ENCODE measurements at places on chromosomes 1 and 21.
A peak's percentile ranks its signal among the peaks of the same experiment; 100 is the strongest.

- peak; percentile 46 for DNase-seq
These were observed 265.8 kb downstream of the DPYD start for GRCh38 chr1:97654876-97655585.

DNA sequence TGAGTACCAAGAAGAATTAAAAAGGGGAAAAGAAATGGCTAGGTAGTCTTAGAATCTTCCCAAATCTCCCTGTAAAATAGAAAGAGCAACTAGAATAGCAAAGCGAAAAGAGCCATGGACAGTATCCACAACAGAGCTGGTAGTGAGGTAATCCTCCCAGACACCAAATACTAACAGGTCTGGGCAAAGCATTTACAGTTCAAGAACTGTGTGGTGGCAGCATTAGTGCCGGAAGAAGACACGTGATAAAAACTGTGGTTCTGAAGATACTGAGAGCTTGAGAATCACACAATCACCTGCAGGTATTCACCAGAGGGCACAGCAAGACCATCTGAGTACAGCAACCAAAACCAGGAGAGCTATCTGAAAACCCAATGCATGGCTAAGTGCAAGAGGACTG lies 31.8 kb upstream of the OLIG2 start:
- DNase-seq: no peak

DNA sequence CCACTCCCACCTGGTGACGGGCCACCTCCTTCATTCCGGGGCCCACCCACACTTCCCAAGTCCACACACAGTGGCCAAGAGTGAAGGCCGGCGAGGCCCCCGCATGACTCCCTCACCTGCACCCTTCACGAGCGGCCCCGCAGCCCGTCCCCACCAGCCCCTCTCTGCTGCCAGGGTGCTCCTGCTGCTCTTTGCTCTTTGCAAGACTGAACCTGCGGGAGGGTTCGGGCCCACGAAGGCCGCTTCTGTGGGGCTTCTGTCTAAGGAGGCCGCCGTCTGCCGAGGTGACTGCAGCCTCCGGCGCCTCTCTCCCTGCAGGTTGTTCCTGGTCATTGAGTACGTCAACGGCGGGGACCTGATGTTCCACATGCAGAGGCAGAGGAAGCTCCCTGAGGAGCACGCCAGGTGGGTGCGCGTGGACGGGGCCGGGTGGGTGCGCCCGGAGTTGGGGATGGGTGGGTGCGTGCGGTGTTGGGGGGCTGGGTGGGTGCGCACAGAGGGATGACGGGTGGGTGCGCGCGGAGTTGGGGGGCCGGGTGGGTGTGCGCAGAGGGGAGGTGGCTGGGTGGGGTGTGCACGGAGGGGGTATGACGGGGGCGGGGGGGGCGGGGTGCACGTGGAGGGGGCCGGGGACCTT lies 25.3 kb downstream of the FAAP20 start:
- no peak for DNase-seq

DNA sequence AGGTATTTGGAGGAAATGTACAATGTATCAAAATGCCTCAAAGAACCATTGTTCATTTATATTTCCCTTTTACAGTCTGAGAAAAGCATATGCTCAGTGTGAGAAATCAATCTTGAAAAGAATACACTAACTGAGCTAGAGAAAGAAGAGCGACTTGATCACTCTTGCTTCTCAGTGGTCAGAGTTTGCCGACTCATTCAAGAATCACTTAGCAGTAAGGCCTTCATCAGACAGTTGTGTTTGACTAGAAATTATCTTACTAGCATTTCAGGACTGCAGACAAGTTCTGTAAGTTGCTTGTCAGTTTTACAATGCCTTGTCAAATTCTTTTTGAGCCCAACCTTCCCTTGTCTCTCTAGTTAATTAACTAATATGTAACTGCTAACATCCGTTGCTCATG lies 12.9 kb downstream of the RGS18 start:
- no peak for DNase-seq

DNA sequence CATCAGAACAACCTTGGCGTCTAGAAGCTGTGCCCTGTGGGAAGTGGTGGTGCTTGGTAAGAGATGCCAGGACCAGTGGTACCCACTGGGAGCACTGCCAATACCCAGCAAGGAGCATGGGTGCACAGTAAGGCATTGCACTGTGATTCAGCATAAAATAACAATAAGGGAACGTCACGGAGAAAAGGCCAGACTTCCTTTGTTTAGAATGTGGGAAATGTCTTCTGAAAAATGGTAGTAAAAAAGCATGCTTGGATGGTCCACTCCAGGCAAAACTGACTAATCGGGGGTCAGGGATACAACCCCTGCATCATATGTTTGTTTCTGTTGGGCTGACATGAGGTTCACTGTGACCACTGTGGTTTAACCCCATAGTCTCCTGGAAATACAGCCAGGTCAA lies 14.7 kb downstream of the METTL18 start:
- DNase-seq: no peak

- DNase-seq: no peak
These were observed 28.0 kb downstream of the CRYAA start for GRCh38 chr21:43196826-43197225.

GRCh38 chr1:51842261-51842660 lies 36.3 kb downstream of the NRDC start:
- no peak for DNase-seq

DNA sequence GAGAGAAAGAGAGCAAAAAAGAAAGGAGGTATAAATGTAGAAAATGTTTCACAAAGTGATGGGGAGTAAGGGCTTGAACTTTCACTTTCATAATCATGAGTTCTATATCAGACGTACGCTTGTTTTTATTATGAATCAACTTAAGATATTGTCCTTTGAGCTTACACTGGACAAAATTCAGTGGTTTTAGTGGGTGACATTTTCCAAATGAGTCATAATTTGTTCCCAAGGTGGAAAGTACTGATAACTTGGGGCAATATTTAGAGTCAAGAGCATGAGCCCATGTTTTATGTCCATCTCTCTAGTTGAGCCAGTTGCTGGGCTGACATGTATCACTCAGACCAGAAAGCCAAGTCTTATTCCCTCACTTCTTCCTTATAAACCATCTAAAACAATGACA lies 161.6 kb downstream of the CHRM3 start:
- no peak for DNase-seq

DNA sequence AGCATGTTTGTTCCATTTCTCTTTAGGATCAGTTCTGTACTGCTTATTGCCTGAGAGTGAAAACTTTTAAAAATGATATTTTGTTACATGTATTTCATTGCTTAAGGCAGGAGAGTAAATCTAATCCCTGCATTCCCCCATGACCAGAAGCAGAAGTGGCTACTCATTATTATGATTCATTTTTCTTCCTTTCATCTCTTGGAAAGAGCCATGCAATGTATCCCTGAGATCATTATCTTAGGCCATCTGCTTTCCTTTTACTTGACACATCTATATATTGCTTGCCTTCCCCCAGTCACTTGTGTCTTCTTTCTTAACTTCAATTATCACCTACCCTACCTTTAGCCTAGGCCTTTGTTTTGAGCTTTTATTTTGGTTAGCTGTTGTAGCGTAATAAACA lies 430.4 kb upstream of the CHRM3 start:
- no peak for DNase-seq

- DNase-seq: no peak
These were observed 228.6 kb upstream of the LYPLAL1 start for GRCh38 chr1:218945050-218945449.

DNA sequence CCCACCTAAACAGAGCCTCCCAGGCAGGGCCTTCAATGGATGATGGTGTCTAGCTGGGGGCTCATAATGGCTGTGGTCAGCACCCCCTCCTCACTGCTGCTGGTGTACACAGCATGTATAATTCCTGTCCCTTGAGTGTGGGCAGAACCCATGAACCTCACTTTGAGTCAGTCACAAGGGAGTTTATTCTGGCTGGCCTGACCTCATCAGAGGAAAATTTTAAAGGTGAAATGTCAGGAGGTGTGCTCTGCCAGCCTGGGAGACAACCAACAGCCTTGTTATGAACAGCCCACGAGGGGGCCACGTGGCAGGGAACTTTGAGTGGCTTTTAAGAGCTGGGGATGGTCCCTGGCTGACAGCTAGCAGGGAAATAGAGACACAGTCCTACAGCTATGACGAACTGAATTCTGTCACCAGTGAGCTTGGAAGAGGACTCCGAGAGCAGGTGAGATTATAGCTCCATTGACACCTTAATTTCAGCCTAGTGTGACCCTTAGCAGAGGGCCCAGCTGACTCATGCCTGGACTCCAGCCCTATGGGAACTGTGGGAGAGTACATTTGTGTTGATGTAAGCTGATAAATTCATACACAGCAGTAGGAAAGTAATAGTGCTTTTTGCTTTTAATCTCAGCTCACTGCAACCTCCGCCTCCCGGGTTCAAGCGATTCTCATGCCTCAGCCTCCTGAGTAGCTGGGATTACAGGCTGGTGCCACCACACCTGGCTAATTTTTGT lies 73.5 kb upstream of the RUNX3 start:
- no peak for DNase-seq

- no peak for DNase-seq
These were observed 468.5 kb downstream of the PCP4 start for GRCh38 chr21:40335704-40336103.

- DNase-seq: no peak
These were observed 7.3 kb downstream of the KIAA2013 start for GRCh38 chr1:11918799-11919519.
